ENCODE measurements at places on chromosomes 5 and 9.

DNA sequence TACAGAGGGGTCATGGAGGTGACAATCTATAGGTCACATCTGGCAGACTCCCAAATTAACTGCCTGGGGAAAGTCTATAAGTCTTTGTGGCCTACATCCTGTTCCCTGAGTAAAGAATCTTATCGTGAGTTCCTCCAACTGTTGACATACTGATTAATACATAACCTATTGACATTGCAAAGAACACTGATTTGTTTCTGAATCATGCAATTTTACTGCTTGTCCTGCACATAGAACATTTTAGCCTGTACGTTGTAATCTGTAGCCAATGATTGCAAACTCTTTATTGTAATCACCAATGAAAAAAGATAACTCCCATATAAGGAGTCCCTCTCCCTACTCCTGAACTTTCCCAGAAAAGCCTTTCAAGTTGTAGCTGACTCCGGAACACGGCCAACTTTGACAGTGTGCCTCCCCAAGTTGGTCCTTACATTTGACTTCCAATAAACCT lies 18.8 kb upstream of the OR2K2 start:
- no peak for DNase-seq

DNA sequence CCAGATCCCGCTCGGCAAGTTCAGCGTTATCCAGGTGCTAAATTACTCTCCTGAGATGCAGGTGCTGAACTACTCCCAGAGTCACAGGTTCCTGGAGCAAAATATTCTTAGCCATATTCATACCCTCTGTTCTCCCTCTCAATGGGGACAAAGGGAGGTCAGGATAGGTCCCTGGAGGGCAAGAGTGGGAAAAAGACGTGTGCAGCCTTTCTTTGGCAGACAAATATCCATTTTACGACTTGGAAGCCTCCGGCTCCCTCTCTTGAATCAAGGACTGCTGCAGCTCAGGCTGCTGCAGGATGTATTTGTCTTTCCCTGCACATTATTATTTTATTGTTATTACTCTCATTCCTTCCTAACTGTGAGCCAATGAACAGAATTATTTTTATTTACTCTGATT lies 590.2 kb downstream of the NR2F1-AS1 start:
- no peak for DNase-seq

DNA sequence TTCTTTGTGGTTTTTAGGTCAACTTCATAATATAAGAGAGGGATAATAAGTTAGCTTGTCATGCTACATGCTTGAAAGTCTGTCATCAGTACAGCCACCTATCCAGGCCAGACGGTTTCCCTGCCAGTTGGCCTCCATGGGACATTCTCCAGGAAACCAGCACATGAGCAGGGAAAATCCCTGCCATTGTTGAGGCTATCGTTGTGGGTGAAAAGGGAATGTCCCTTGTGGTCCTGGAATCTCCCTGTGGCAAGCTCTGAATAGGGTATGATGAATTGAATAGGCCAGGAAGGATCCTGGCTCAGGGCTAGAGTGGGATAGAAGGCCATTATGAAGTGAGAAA lies 12.3 kb downstream of the F2RL1 start:
- no peak for DNase-seq

- no peak for DNase-seq
Observed at GRCh38 chr9:129823542-129823934, 398 bp downstream of the TOR1A start.

DNA sequence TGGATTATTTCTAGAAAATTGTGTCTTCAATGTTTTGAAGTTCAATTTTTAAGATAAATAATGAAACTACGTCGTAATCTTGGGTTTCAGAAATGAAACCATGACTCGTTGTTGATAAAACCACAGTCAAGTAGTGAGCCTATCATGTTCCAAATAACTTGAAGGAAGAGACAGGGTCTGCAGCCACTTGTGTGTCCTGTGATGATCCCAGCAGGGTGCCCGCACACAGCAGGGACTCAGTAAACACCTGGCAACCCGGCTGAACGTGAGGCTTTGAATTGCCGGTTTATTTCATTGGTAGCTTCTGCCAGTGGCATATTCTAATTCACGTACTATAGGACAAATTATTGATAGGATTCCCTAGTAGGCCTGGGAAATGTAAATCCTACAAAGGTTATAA lies 679.6 kb downstream of the IRX1 start:
- DNase-seq: no peak

All from caudate nucleus (tissue), 63 donors.